ENCODE measurements at places on chromosomes 7 and 10.

GRCh38 chr7:126657599-126658358, 595.0 kb downstream of the GRM8 start:
- DNase-seq = no peak

- DNase-seq = no peak
Measured at GRCh38 chr7:132453826-132454225, 122.4 kb downstream of the PLXNA4 start.

GRCh38 chr7:28532181-28532580, 119.9 kb downstream of the CREB5 start:
- no peak for DNase-seq

DNA sequence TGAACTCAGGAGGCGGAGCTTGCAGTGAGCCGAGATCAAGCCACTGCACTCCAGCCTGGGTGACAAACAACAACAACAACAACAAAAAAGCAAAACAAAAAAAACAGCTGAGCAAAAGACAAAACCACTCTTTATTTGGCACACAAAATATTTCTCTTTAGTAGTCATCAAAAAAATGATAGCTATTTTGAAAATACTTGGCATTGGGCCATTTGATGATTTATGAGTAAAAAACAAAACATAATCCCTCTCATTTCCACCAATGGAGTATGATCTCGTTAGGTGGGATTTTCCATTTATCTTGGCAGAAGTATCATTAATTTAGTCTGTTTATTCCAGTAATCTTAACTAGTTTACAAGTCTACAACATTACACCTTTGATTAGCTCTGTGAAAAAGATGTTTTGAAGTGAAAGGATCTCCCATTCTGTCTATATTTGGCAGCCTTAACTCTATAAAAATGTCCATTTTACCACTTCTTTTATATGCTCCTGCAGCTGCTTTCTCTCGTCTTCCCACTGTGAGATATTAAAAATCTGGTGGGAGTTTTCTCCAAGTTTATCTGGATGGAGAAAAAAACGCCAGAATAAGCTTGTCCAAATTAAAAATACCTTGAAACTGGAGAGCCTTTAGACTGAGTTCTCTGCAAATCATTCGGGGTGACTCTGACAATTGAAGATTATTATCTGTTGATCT, 58.8 kb upstream of the AGMO start:
- no peak for DNase-seq

DNA sequence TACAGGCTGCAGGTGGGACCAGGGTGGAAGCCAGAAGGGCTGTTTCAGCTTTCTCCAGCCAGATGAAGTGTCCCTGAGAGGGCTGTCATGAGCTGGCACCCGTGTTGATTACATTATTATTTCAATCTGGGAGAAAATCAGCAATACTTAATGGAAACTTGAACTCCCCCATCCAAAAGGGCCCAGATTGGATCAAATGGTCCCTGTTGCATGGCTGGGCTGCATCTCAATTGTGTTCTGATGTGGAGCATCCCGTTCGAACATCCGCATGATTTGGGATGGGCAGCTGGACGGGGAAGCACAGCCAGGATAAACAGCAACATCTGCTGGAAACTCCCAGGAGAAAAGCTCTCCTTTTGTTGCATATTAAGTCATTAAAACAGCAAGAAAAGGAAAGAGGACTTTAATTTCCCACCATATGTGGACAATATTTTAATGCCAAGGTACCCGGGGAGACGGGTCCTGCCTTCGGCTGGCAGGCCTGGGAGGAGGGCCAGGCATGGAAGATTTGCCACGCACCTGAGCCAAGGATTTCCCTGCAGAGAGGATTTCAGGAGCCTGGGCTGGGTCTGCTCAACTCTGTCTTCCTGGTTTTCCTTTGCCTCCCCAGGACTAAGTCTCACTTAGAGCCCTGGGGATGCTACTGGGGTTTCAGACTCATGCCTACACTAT, 52.4 kb downstream of the NPTX2 start:
- no peak for DNase-seq

- DNase-seq = no peak
Measured at GRCh38 chr7:13257661-13258060, 570.2 kb downstream of the ARL4A start.

DNA sequence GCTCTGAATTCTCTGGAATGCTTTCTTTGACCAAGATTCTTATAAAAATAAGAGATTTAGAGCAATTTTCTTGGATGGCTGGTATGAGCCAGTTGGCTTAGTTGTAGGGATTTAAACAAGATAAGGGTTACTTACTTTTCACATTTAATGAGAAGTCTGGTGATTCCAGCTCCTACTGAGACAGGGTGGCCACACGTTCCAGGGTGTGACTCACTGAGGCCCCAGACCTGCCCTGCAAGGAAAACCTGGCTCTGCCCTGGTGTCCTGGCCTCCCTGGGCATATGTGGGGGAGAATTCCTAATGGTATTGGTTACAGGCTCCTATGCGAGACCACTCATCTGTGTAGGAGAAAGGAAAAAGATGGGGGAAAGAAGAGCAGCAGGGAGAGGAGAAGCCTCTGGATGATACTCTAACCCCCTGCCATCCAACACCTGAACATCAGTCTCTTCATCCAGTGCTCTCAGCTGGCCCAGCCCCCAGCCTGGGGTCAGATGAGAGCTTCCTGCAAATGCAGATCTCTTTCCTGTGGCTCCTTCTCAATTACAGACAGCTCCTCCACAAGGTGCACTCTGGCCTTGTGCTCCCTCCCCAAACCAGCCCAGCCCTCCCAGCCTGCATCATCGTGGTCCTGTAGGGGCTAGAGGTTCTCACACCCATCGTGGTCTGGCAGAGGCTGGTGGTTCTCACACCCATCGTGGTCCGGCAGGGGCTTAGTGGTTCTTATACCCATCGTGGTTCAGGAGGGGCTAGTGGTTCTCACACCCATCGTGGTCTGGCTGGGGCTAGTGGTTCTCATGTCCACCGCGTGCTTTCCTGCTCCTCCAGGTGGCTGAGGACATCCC, 139.9 kb downstream of the EGFR start:
- no peak for DNase-seq

DNA sequence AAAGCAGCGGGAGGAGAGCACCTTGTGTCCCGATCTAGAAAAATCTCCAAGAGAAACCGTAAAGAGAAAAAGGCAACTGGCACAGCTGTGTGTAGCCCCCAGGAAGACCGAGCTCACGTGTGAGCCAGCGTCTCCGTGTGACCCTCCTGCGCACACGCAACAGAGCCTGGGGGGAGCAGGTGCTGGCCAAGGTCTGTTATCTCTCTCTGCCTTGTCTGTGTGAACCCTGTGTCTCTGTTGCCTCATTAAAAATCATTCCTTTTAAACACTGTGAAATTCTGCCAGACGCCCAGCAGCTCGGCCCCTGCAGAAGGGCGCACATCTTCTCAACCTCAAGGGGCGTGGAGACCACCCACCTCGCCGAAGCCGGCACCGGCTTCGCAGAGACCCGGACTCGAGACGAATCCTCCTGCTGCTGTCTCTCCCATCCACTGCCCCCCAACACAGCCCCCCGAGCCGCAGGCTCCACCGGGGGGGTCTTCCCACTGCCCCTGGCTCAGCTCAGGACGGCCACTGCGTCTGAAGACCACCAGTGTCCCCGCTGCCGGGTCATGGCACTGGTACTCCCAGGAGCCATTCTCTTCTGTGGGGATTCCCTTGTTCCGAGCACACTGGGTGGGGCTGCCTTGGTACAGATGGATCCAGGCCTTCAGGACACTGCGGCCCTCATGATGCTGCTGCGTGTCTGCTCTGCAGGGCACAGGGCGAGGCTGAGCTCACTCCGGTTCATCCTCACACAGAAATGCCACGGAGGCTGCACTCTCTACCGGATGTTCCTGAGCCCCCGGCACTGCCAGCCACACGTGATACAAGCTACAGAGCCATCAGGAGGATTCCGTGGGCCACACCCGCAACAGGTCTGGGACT, 94.3 kb upstream of the DNAAF5 start:
- DNase-seq = no peak

GRCh38 chr7:157854066-157854891, 517.5 kb downstream of the DNAJB6 start:
- no peak for DNase-seq

GRCh38 chr7:37173670-37174069, 275.0 kb downstream of the ELMO1 start:
- DNase-seq = no peak

DNA sequence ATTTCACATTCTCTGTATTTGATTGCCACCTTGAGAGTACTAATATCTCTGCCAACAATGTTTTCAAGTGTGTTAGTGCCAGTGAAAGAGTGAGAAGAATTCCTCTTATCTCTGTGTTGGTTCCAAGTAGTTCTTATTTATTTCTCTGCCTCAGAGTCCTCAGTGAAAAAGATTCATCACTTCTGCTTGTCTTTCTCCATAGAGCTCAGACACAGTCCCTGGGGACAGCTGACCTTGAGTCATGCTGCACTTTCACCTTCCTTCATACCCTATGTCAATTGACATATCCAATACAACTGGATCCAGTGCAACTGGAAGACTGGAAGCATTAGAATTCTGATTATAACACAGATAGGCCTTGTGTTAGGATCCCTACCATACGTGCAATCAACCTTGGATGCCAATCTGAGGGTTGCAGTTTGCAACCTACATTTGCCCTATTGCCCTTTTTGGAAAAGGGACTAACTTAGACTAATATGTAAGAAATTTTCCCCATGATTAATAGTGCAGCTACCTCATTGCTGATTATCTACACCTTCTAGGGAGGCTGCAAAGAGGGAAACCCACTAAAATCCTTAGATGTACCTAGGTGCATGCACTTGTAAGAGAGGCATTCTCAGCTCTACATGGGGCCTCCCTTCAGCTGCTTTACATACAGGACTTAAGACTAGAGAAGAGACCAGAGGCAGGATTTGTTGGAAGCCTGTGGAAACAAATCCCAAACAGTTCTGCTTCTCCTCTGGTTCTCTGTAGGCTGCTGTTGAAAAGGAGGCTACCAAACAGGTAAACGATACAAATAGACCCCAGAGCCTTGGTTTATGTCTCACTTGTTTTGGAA, 8.4 kb downstream of the IFIT2 start:
- no peak for DNase-seq

DNA sequence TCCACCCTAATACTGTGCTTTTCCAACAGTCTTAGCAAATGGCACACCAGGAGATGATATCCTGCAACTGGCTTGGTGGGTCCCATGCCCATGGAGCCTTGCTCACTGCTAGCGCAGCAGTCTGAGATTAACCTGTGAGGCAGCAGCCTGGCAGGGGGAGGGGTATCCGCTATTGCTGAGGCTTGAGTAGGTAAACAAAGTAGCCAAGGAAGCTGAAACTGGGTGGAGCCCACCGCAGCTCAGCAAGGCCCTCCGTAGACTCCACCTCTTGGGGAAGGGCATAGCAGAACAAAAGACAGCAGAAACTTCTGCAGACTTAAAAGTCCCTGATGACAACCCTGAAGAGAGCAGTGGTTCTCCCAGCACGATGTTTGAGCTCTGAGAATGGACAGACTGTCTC, 399.0 kb downstream of the CCSER2 start:
- no peak for DNase-seq

GRCh38 chr10:89646889-89647657, 2.0 kb upstream of the PANK1 start:
- DNase-seq = no peak

GRCh38 chr7:143279186-143280098, 5.3 kb upstream of the TMEM139 start:
- no peak for DNase-seq

GRCh38 chr10:122504610-122504950, 43.2 kb downstream of the HTRA1 start:
- no peak for DNase-seq

DNA sequence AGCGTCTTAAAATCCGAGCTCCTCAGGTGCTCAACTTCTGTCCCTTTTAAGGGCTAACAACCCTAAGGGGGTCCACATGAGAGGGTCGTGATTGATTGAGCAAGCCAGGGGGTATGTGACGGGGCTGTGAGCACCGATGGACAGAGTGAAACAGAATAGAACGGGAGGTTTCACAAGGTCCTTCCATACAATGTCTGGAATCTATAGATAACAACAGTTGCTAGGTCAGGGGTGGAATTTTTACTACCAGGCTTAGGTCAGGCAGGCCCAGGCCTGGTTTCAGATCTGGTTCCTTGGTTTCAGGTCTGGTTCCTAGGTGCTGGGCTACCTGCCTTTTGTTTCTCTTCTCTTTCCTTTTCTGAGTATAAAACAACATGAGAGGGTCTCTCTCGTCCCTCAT, 80.9 kb downstream of the PTN start:
- DNase-seq = no peak

DNA sequence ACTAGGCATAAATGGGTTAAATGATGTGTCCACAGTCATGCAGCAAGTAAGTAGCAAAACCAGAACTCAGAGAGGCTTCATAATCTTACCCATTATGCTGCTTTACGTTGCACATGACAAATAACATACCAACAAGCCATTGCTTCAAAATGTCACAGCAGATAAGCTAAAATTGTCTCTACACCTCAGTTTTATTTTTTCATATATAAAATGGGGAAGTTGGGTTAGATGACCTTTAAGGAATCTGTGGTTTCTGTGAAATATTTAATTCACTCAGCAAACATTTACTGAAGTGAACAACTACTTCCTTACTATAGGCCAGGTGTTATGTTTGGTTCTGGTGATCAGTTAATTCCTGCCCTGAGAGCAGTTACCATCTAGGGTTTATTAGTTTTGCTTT, 2.2 kb upstream of the ASCC1 start:
- no peak for DNase-seq

DNA sequence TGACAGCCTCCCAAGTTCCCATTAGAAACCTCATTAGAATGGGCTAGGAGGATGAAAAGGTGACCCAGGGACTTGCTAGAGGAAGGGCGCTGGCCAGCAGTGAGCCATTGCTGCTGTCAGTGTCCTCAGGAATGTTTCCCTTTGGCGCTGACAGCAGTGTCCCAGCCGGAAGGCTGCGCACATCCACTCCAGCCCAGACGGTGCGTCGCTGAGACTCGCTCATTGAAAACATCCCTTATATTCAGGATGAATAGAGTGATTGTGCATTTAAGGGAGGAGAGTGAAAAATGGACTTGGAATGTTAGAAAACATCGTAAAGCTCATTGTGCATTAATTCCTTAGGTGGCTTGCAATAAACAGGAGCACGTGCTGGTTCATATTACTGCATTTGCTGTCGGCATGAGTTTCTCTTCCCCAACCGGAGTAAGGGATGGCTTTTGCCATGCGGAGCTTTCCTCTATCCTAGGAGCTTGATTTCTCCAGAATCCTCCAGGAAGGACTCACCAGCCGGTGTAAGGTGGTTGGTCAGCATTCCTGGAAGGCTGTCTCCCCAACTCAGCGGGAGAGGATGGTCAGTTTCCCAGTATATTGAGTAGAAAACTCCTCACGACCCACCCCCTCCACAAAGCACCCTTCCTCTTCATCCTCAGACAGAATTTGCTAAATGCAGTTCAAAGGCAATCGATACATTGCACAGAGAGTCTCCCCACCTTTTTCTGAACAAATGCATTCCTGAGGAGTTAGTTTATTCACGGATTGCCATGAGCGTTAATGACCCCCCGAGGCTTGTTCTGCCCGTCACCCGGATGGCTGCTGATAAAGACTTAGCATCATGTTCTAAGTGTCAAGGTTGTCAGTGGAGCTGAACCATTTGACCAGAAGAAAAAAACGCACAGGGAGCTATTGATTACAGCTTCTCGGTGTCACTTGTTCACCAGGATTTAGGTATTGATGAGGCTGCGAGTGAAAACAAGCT, 201.8 kb downstream of the EBF3 start:
- DNase-seq = no peak

Measured in esophagus squamous epithelium (tissue), 5 donors.